ENCODE measurements at places on chromosomes 6 and 20.
A peak's percentile ranks its signal among the peaks of the same experiment; 100 is the strongest.

DNA sequence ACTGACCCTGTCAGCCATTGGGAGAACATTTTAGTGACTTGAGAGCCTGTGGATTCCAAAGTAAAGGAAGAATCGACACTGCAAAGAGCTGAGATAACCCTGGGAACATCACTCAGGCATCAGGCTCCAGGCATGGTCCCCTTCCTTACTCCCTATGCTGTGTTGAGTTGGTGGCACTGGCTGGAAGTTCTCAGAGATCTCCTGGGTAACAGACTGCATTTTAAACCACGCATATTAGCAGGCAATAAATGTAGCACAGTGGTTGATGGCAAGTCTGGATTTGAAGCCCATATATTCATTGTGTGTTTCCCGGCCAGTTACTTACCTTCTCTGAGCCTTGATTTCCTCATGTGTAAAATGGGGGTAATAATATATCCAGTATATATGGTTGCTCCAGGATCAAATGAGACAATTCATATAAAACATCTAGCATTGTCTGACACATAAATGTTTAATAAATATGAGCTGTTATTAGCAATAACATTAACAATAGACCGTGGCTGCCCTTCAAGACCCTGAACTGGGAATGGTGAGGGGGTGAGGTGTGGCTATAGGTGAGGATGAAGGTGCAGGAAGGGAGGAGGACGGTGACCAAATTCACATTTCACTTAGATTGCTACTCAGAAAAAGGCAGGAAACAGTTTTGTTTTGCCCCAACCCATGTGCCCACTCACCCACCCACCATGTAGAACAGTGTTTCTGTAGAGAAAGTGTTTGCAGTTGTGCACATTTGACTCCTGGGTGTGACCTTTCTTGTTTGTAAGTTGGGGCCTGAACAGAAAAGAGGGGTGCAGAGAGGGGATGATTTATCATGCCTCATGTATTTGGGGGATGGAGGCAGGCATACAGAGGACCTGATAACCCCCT is 2.1 kb downstream of the PLCG1 start:
- no peak for DNase-seq

GRCh38 chr20:63656451-63656850 is 1.7 kb upstream of the RTEL1 start:
- no peak for DNase-seq

GRCh38 chr20:44537993-44538392 is 16.1 kb upstream of the SERINC3 start:
- DNase-seq = no peak

- no peak for DNase-seq
These were observed 105.6 kb downstream of the PREX1 start for GRCh38 chr20:48722002-48722731.

DNA sequence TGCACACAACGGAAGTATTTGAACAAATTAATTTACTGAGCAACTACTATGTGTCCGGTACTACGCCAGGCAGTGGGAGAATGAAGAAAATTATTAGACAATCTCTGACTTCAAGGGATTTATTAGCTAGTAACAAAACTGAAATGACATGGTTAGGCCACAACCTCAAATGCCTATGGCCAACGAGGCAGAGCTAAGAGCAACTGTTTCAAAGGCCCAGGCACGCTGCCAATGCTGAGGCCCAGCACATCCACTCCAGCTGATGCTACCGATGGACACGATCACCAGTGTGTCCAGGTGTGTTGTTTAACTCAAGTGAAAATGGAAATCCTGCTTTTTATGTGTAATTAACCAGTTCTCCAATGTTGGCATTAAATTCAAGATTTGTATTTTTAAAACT is 420.9 kb downstream of the PRKN start:
- DNase-seq = no peak

- DNase-seq = no peak
These were observed 25.8 kb downstream of the TBPL1 start for GRCh38 chr6:133978896-133979240.

GRCh38 chr6:24524805-24525204 is 30.0 kb downstream of the ALDH5A1 start:
- DNase-seq = peak; percentile 9

- peak; percentile 25 for DNase-seq
These were observed 67.1 kb upstream of the ADGRF4 start for GRCh38 chr6:47631269-47631772.

Data from fibroblast of skin of left quadriceps (primary cell).